NCI-H82 (cell line): ENCODE measurements at places on chromosomes 13 and 19.

- DNase-seq, result peak; percentile 47
These were observed 51.6 kb upstream of the CACNA1A start for GRCh38 chr19:13557756-13558398.

- DNase-seq, result no peak
These were observed 17.0 kb downstream of the PAK4 start for GRCh38 chr19:39142630-39143029.

DNA sequence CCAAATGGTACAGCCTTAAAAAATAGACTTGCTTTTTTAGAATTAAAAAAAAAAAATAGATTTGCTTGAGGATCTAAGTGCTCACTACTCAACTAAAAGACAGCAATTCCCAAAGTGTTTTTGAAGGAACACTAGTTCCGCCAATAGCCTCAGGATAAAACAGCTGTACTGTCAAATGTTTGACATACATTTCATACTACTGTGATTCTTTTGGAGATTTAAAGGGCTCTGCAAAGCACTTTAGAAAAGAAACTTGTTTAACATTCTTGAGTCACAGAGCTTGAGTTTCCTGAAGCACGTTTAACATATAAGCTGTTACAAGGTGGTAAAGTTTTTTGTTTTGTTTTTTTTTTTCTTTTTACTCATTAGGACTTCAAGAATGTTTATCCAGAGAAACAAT lies 23.1 kb upstream of the KLF5 start:
- DNase-seq, result no peak

GRCh38 chr13:78881751-78882150 lies 222.8 kb upstream of the OBI1 start:
- peak; percentile 25 for DNase-seq

GRCh38 chr19:55539090-55539984 lies 2.4 kb upstream of the SBK2 start:
- DNase-seq, result no peak

DNA sequence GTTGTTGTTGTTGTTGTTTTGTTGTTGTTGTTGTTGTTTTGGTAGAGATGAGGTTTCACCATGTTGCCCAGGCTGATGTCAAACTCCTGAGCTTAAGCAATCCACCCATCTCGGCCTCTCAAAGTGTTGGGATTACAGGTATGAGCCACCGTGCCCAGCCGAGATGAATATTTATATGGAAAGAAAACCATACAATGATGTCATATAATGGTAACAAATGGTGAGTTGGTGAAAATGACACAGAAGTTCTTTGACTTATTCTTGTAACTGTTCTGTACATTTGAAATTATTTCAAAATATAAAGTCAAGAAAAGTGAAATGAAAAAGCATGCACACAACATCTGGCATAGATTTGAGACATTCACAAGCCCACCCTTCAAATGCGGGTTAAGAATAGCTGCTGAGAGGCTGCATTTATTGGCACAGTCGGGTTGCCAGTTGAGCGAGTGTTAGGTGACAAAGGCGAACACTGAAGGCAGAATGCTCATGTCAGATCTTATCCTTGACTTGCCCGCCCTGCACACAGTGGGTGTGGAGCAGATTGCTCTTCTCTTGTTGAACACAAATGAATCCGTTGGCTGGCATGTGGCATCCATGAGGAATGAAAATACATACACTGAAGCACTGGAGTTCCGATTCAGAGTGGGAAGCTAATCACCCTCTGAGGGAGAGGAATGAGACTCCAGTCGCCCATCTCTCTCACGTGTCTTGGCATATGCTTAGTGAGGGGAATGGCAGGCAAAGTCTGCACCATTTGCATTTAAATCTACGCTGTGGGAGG lies 15.8 kb upstream of the UBE2S start:
- no peak for DNase-seq
